ENCODE measurements at places on chromosomes 13 and 19.

- DNase-seq: no peak
Measured at GRCh38 chr13:99288089-99288488, 19.1 kb downstream of the GPR183 start.

DNA sequence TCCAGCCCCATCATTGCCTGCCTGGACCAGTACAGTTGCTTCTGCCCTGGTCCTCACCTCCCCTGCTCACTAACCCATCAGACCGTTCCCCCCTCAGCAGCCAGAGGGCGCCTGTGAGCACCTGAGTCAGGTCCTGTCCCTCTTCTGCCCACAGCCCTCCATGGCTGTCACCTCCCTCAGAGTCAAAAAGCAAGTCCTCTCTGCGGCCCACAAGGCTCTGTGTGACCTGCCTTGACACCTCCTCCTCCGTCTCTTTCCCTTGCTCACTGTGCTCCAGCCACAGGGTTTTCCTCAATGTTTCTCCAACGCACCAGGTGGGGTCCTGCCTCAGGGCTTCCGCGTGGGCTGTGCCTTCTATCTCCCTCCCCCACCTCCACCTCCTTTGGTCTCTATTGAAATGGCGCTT is 29.4 kb upstream of the PTPRS start:
- no peak for DNase-seq

GRCh38 chr19:2415281-2415972 is 12.0 kb downstream of the TIMM13 start:
- DNase-seq: no peak

DNA sequence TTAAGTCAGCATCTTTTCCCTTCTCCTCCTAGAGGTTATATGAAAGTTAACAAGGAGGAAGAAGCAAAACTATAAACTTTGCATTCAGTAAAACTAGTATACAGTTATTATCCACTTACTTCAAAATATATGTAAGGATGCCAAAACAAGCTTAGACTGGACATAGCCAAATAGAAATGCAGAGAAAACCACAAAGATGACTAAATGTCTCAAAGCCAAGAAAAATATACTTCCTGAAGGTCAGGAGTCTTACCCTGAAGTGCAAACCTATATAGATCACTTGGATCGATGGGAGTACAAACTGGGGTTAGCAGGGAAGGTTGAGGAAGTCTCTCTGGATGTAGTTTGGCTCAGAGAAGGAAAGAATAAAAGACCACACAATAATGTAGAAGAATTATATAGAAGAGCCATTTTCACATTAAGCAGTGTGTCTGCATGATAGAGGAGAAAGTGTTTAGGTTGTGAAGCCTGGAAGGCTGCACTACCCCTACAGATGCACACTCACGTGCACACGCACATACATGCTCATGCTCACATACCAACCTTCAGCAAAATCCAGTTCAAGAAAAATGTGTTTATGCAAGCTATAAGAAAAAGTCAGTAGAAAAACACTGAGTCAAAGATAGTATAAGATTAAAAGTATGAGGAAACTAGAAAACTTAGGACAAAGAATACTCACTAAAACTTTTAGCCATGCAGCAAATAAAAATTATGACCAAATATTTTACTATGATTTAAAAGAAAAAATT is 112.1 kb upstream of the RXFP2 start:
- no peak for DNase-seq

DNA sequence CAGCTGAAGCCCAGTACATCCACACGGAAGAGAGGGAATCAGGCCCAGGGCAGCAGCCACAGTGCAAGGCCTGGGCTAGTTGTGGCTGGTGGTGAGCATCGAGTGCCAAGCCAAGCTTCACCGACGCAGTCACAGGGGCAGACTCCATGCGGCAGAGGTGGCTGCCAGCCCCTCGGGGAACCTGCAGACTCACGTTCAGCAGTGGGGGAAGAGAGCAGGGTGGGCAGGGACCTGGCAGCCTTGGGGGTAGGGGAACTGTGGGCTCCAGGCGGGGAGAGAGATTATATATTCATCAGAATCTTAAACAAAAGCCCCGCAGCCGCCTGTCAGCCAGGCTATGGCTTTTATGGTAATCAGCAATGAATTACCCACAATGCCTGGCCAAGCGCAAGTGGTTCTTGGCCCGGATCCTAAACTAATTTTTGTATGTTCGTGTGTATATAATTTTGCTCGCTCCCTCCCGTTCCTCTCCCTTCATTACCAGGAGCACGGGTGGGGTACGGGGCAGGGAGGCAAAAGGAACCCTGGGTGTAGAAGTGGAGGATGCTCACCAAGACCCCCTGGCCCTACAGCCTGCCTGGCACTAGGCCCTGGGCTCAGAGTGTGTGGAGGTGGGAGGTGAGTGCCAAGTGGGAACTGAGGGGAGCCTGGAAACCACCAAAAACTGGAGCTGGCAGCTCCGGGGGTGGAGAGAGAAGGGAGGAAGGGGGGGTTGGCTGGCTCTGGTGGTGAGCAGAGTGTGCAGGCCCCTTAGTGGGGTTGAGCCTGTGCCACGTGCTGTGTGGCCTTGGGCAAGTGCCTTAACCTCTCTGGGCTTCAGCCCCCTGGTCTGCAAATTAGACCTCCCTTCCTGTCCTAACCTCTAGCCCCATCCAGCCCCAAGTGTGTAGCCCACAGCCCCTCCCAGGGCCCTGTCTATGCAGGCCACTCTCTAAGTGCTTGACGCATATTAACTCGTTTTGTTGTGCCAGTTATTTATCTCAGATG is 31.9 kb downstream of the PTPRS start:
- DNase-seq: no peak

All from AG09309 (cell line).